ENCODE measurements at places on chromosomes 3 and 15. TPM values are rescaled to one million over a fixed set of nuclear protein-coding genes. Genes with fewer than 3 reads are reported as not detected.

The XXYLT1 gene
- total RNA-seq: 10.8 TPM

The CNTN4 gene
- total RNA-seq: 0.13 TPM

The GOLGB1 gene
- total RNA-seq: 53.1 TPM

The RFT1 gene
- total RNA-seq: 25.7 TPM

The PIGZ gene
- 4.7 TPM for total RNA-seq
